Osteoblast (primary cell): ENCODE measurements at places on chromosomes 12 and 14. TPM values are rescaled to one million over a fixed set of nuclear protein-coding genes. Genes with fewer than 3 reads are reported as not detected.

KIF26A gene
- total RNA-seq = not detected in 2 replicates

PRKAB1 gene
- total RNA-seq = 16.6 and 25.3 TPM in 2 replicates

FBLN5 gene
- 22.1 and 27.7 TPM in 2 replicates for total RNA-seq

FIGNL2 gene
- 0.29 and 0.36 TPM in 2 replicates for total RNA-seq

RNASE2 gene
- total RNA-seq = not detected in 2 replicates

ABCD2 gene
- total RNA-seq = under 0.01 TPM in 2 replicates

DYRK4 gene
- 27.1 and 30.4 TPM in 2 replicates for total RNA-seq

KLRC4 gene
- not detected in 2 replicates for total RNA-seq

- peaks cover 30% of the 10 kb centered on the region for H3K4me1 ChIP-seq
- no peak for DNase-seq
- no peaks in the 10 kb centered on the region for H3K27me3 ChIP-seq
- H3K36me3 ChIP-seq = no peaks in the 10 kb centered on the region
Observed at GRCh38 chr14:51534610-51535011, 117.1 kb upstream of the FRMD6 start.

- no peak overlapping the region for H3K27ac ChIP-seq
- DNase-seq = no peak
- H3K4me1 ChIP-seq = no peaks in the 10 kb centered on the region
Observed at GRCh38 chr12:108432423-108433121, 82.5 kb upstream of the FICD start.

DNA sequence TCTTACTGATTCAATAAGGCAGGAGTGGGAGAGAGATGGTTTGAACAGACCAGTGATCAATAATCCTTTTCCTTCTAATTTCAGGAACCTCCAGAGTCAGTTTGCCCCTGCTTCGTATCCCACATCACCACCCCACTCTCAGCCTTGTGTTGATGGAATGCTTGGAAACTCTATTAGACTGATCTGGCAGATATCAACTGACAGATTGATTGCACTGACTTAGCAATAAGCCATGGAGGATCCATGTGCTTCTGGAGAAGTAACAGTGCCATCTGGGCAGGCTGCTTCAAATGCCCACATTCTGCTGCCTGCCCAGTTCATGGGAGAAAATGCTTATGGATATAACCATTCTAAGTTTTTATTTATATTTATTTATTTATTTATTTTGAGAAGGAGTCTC, 218.0 kb downstream of the SLC2A13 start:
- H3K27me3 ChIP-seq = no peaks in the 10 kb centered on the region
- no peaks in the 10 kb centered on the region for H3K4me1 ChIP-seq
- no peak for DNase-seq

GRCh38 chr12:9867531-9867930, 1.6 kb downstream of the CLEC2B start:
- H3K4me1 ChIP-seq = peaks cover 7% of the 10 kb centered on the region
- no peaks in the 10 kb centered on the region for H3K27me3 ChIP-seq
- H3K27ac ChIP-seq = no peak overlapping the region
- H3K36me3 ChIP-seq = no peaks in the 10 kb centered on the region
- no peak overlapping the region for H3K4me3 ChIP-seq
- no peak for DNase-seq

GRCh38 chr14:84864548-84865271, 665.2 kb upstream of the FLRT2 start:
- no peak overlapping the region for H3K4me3 ChIP-seq
- no peaks in the 10 kb centered on the region for H3K4me1 ChIP-seq
- no peak for DNase-seq
- H3K27me3 ChIP-seq = no peaks in the 10 kb centered on the region

GRCh38 chr12:107318806-107319532, 225.6 kb upstream of the CRY1 start:
- H3K27me3 ChIP-seq = peaks cover 74% of the 10 kb centered on the region
- peaks cover 4% of the 10 kb centered on the region for H3K4me1 ChIP-seq
- H3K36me3 ChIP-seq = no peaks in the 10 kb centered on the region

DNA sequence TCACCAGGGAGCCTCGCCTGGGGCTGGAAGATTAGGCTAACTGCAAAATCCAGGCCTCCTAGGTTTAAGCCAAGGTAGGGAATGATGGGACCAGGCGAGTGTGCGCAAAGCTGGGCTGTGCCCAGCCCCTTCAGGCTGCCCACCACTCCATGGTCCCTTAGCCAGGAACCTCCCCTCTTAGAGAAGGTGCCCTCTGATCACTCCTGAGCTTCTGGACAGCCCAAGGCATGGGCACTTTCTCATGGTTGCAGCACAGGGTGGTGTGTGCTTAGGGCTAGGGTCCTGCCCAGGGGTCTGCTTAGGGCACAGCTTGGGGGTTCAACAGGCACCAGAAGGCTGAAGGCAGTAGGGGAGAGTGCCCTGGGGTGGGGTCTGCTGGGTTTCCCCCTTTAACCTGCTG, 69.0 kb downstream of the PRIMA1 start:
- no peak overlapping the region for H3K4me3 ChIP-seq
- H3K4me1 ChIP-seq = no peaks in the 10 kb centered on the region
- no peaks in the 10 kb centered on the region for H3K27me3 ChIP-seq
- no peaks in the 10 kb centered on the region for H3K36me3 ChIP-seq

- no peak for DNase-seq
- no peaks in the 10 kb centered on the region for H3K27me3 ChIP-seq
- H3K4me1 ChIP-seq = peaks cover 26% of the 10 kb centered on the region
- no peak overlapping the region for H3K4me3 ChIP-seq
Observed at GRCh38 chr14:20515846-20516245, 10.5 kb downstream of the RNASE10 start.

DNA sequence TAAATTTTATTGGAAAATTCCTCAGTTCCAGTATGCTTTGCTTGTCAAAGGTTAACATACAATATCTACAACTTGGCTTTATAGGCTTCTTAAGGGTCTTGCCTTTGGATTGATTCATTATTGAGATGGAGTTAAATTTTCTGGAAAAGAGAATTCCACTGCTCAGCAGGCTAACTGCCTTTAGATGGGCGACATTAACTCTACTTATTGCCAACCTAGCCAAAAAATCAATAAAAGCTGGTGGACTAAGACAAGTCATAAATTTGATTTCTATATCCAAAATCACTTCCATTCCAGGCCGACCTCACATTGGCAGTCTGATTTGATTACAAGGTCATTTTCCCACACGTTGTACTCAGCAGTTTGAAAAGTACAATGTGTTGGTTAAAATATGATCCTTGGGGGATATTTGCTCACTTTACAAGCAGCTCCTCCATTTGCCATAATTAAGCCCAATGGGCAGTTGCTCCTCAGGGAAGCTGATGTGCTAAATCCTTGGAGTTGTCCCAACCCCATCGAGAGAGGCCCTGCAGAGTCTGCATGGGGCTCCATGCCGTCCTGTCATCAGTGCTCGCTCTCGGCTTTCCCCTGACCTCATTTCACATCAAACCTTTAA, 36.1 kb upstream of the CRY1 start:
- no peaks in the 10 kb centered on the region for H3K36me3 ChIP-seq
- H3K4me1 ChIP-seq = no peaks in the 10 kb centered on the region
- no peak overlapping the region for H3K4me3 ChIP-seq
- no peak for DNase-seq
- H3K27ac ChIP-seq = no peak overlapping the region

DNA sequence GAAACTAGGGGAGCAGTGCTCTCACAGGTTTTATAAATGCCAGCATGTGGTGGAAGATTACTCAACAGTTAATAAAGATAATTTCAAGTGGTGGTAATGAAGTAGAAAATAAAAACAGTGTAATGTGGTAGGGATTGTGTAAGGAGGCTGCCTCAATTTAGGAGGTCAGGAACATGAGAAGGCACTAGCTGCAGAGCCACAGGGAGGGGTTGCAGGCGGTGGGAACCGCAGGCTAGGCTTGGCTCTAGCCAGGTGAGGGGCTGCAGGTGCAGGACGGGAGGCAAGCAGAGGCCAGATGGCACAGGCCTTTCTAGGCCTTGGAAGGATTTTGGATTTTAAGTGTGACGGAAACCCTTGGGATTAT, 768 bp downstream of the METTL25 start:
- H3K27ac ChIP-seq = peak overlapping the region; percentile 60
- peaks cover 9% of the 10 kb centered on the region for H3K36me3 ChIP-seq
- H3K27me3 ChIP-seq = no peaks in the 10 kb centered on the region
- peaks cover 17% of the 10 kb centered on the region for H3K4me1 ChIP-seq

- no peaks in the 10 kb centered on the region for H3K27me3 ChIP-seq
- peaks cover 62% of the 10 kb centered on the region for H3K4me1 ChIP-seq
- H3K27ac ChIP-seq = peak overlapping the region; percentile 95
- peak; percentile 88 for DNase-seq
Observed at GRCh38 chr12:49264466-49264872, 413 bp upstream of the TUBA1C start.

- no peak overlapping the region for H3K4me3 ChIP-seq
- no peaks in the 10 kb centered on the region for H3K4me1 ChIP-seq
- no peaks in the 10 kb centered on the region for H3K27me3 ChIP-seq
- H3K36me3 ChIP-seq = peaks cover 18% of the 10 kb centered on the region
- no peak for DNase-seq
Observed at GRCh38 chr12:32309811-32310736, 89.3 kb upstream of the FGD4 start.

DNA sequence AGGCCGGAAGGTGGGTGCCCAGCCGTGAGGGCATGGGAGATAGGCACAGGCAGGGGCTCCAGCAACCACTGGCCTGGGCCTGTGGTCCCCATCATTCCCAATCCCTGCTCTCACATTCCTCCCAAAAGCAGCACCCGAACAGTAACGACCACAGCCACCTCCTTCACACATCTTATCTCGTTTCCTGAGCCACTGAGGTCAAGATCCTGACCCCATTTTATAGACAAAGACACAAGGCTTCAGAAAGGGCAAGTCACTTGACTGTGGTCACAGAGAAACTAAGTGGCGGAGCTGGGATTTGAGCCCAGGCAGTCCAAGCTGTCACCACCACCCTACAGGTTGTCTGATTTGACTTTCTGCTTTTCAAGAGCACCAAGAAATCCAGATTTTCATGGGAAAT, 38.9 kb downstream of the DTX1 start:
- H3K27me3 ChIP-seq = peaks cover 5% of the 10 kb centered on the region
- no peaks in the 10 kb centered on the region for H3K36me3 ChIP-seq
- DNase-seq = peak; percentile 68
- no peaks in the 10 kb centered on the region for H3K4me1 ChIP-seq

GRCh38 chr14:80634106-80634758, 307.3 kb downstream of the CEP128 start:
- H3K36me3 ChIP-seq = no peaks in the 10 kb centered on the region
- no peaks in the 10 kb centered on the region for H3K27me3 ChIP-seq
- peaks cover 17% of the 10 kb centered on the region for H3K4me1 ChIP-seq
- DNase-seq = no peak

GRCh38 chr14:103052407-103052806, 4.9 kb downstream of the CDC42BPB start:
- H3K4me3 ChIP-seq = no peak overlapping the region
- no peaks in the 10 kb centered on the region for H3K27me3 ChIP-seq
- H3K27ac ChIP-seq = no peak overlapping the region
- peaks cover 12% of the 10 kb centered on the region for H3K4me1 ChIP-seq
- peaks cover 2% of the 10 kb centered on the region for H3K36me3 ChIP-seq
- DNase-seq = no peak

DNA sequence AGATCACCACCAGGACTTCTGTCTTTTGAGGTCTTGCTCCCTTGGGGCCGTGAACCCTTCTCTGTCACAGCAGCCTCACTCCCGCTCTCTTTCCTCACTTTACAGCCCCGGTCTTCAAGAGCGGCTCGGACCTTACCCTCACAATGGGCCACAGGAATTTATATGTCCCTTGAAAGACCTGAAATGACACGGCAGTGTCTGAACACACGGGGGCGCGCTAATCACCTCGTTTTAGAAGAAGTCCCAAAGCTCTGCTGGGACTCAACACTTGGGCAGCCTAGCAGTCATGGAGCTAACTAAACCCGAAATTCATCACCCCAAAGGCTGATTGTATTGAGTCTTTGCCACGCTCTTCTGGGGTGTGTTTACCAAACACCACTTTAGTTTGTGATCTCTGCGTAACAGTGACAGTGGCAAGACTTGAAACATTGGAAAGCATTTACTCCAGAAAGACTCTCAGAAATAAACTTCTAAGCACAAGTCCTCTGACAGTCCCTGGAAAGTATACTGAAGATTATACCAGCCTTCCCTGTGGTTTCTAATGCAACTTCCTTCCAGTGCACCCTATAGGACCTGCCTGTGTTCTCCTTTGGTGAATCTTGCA, 29.0 kb downstream of the SERPINA11 start:
- no peaks in the 10 kb centered on the region for H3K4me1 ChIP-seq
- peak overlapping the region; percentile 62 for H3K4me3 ChIP-seq
- H3K27ac ChIP-seq = no peak overlapping the region
- no peaks in the 10 kb centered on the region for H3K27me3 ChIP-seq

- peaks cover 3% of the 10 kb centered on the region for H3K4me1 ChIP-seq
- no peak overlapping the region for H3K27ac ChIP-seq
- no peaks in the 10 kb centered on the region for H3K36me3 ChIP-seq
Observed at GRCh38 chr14:100545359-100545758, 41.9 kb downstream of the BEGAIN start.

DNA sequence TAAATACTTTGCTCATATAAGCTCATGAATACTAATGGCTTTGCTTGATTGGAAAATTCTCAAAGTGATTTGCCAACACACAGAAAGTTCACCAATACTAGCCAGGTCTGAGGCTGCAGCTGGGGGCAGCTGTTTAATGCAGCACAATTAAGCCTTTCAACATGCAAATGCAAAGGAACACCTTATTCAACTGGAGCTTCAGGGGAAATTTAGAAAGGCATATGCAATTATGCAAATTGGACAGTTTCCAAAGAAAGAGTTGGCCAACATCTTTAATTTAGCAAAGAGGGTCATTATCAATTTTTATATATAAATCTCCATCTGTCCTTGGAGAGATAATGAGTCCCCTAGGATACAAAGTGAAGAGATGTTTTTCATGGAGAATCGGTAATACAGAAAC, 40.2 kb upstream of the OTOGL start:
- DNase-seq = no peak
- H3K4me1 ChIP-seq = no peaks in the 10 kb centered on the region
- H3K27me3 ChIP-seq = no peaks in the 10 kb centered on the region
- no peak overlapping the region for H3K4me3 ChIP-seq

DNA sequence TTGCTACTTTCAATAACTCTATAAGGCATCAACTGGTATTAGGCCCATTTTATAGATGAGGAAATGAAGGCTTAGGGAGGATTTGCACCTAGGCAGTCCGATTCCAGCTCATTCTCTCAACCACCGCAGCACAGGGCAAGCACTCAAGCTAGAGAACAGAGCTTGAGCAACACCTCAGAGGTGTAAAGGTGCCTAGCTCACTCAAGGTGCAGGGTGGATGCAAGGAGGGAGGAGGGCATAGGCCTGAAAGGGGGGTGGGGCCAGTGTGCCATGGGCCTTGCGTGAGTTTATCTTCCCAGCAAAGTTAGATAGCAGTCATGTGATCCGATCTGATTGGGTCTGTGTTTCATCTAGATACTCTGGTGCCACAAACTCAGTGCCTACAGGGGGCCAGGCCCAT, 10.2 kb upstream of the EMP1 start:
- peak overlapping the region; percentile 70 for H3K27ac ChIP-seq
- peaks cover 14% of the 10 kb centered on the region for H3K4me1 ChIP-seq
- H3K36me3 ChIP-seq = no peaks in the 10 kb centered on the region

- H3K27me3 ChIP-seq = no peaks in the 10 kb centered on the region
- H3K27ac ChIP-seq = peak overlapping the region; percentile 81
- H3K4me1 ChIP-seq = peaks cover 84% of the 10 kb centered on the region
- DNase-seq = peak; percentile 76
- H3K4me3 ChIP-seq = peak overlapping the region; percentile 1
Observed at GRCh38 chr12:111434680-111435338, 29.1 kb downstream of the SH2B3 start.

GRCh38 chr12:128513831-128514230, 246.9 kb downstream of the TMEM132C start:
- no peaks in the 10 kb centered on the region for H3K36me3 ChIP-seq
- no peak for DNase-seq
- H3K4me1 ChIP-seq = no peaks in the 10 kb centered on the region
- no peaks in the 10 kb centered on the region for H3K27me3 ChIP-seq
- no peak overlapping the region for H3K4me3 ChIP-seq
